ENCODE measurements at places on chromosomes 4 and X. TPM values are rescaled to one million over a fixed set of nuclear protein-coding genes. Genes with fewer than 3 reads are reported as not detected.
A peak's percentile ranks its signal among the peaks of the same experiment; 100 is the strongest.

DNA sequence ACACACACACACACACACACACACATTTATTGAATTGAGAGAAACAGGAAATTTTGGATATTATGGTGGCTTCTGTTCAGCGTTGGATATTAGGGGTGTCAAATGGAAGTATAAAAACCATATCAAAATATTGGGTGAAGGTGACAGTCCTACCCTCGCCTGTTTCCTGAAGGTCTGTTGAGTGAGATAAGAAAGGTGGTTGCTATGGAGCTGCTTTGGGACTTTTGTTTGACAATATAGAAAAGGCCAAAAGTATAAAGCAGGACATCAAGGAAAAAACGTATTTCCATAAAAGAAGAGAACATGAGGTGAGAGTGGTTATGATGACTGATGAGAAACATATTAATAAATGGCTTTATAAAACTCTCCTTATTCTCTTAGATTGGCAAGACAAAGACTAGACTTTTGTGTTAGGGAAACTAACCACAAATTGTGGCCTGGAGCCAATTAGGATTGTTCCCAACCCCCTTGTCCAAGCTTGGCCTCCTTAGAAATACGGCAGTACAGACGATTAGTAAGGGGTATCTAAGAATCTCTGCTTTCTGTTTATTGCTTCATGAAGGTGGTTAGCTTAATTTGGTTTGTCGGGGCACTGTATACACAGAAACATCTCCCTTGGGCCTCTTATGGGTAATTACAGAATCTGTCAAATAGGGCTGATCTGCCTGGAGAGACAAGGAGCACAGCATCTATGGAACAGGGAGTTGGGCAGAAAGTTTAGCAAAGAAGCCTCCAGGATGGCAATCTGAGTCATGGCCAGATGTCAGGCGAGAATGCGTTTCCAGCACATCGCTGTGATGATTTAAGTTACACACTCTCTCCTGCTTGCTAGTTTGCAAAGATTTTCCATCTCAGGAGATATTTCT lies 198.0 kb downstream of the CBR4 start:
- DNase-seq, result peak; percentile 51

The SRPX2 gene
- total RNA-seq, result 31.6 TPM

GRCh38 chr4:3682236-3683076 lies 83.7 kb upstream of the ADRA2C start:
- no peak for DNase-seq

GRCh38 chr4:146265950-146266490 lies 51.7 kb downstream of the REELD1 start:
- no peak for DNase-seq

The PRRG1 gene
- total RNA-seq, result 4.5 TPM

GRCh38 chrX:134601240-134601765 lies 57.0 kb downstream of the PLAC1 start:
- DNase-seq, result no peak

The CTAG1A gene
- total RNA-seq, result not detected

Measured in bronchial epithelial cell (primary cell).